ENCODE measurements at places on chromosomes 5 and 9.

GRCh38 chr9:73050887-73051550 is 98.2 kb upstream of the ALDH1A1 start:
- no peak for DNase-seq

GRCh38 chr5:73823508-73823925 is 197.5 kb downstream of the ARHGEF28 start:
- no peak for DNase-seq

GRCh38 chr5:58382131-58382534 is 77.8 kb downstream of the PLK2 start:
- DNase-seq: no peak

DNA sequence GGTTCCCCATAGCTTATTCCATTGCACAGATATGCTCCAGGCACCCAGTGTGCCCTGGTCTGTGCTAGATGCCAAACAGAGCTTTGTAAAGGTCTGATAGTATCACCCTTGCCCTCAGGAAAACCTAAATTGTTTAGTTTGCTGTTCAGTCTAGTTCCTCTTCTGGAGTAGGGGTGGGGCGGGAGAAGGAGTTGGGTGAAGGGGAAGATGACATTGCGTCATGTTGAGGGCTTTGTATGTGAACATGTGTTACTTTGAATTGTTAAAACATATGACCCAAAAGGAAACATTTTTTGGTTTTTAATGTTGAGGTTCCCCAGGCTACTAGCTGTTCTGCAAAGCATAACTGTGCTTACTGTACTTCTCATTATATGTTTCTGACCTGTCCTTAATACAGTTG is 40.6 kb downstream of the HACD4 start:
- no peak for DNase-seq

DNA sequence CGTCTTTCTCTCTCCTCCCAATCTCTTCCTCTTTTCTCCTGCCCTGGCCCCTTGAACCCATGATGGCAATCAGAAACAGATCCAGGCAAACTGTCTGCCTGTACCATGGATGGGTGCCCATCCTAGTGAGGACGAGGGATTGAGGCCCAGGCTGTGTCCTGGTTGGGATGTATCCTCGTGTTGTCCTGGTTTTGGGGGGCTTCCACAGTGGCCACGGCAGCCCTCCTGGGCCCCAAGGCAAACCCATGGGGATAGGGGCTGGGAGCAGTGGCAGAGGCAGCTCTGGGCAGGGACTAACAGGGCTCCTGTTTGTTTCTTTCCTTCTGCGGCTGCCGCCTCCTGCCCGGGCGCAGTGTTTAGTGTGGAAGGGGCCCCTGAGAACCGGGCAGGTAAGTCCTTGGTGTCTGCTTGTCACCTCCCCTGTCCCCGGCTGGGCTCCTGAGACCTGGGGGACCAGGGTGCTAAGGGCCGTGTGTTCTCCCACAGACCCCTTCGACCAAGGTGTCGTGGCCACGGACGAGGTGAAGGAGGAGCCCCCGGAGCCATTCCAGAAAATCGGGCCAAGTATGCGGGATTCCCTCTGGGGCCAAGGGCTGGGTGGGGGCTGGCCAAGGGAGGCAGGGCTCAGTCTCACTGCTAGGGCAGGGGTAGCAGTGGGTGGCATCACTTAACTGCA is 70.0 kb downstream of the AMBP start:
- DNase-seq: no peak

- DNase-seq: no peak
Observed at GRCh38 chr9:32571969-32572899, 725 bp downstream of the NDUFB6 start.

- no peak for DNase-seq
Observed at GRCh38 chr5:45491368-45491767, 204.8 kb downstream of the HCN1 start.

DNA sequence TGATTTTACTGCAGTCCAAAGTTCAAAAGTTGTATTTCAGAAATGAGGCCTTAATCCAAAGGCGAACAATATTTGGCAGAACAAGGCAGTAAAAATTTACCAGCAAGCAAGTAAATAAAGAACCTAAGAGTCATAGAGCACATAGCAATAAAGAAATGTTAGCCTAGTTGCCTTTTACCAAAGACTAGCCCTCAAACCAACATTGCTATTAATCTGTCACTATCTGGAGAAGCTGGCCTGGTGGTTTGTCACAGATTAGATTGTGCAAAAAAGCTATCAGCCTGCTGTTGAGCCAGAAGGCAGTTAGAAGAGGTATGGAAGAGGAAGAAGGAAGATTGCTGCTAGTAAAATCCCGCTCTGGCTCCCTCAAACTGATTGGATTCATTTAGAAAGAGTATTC is 304.7 kb upstream of the KLF4 start:
- DNase-seq: no peak

DNA sequence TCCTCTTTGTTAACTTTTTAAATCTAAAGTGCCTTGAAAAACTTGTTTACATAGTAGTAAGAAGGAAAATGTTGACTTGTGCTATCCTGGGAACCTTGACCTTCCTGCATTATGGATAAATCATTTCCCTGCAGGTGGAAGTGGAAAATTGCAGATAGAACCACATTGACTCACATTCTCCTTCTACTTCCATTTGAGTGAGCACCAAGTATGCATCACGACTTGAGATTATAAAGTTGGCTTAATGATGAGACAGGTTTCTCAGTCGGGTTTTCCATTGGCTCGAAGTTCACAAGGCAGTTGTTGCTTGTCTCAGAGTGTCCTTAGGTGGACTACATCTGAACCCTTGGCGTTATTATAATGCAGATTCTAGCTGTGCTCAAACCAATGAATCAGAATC is 39.9 kb downstream of the DOCK8 start:
- no peak for DNase-seq

DNA sequence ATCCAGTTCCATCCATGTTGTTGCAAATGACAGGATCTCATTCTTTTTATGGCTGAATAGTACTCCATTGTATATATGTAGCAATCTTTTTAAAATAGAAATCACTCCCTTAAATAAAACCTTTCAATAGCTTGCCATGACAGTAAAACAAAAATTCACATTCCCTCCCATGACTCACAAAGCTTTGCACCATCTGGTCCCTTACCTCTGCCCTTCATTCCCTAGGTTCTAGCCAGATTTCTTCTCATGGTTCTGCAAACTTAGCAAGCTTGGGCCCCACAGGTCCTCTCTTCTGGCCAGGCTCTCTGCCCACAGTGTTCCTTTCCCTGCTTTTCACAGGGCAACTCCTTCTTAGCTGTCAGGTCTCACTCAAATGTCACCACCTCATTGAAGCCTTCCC is 4.3 kb upstream of the SPOCK1 start:
- no peak for DNase-seq

DNA sequence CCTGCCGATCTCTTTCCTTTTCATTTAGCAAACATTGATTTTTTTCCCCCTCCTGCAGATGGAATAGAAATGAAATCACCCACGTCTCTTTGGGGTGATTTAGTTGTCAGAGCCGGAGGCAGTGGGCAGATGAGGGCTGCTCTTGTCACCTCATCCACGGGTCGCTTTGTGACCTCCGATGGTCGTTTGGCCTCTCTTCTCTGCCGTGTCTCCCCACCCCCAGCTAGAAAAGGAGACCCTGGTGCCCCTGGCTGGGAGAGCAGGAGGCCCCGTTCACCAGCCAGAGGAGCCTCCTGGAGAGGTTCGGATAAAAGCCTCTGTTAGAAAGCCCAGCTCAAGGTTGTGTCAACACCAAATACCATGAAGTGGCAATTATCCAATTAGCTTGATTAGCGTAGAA is 21.6 kb upstream of the RXRA start:
- no peak for DNase-seq

DNA sequence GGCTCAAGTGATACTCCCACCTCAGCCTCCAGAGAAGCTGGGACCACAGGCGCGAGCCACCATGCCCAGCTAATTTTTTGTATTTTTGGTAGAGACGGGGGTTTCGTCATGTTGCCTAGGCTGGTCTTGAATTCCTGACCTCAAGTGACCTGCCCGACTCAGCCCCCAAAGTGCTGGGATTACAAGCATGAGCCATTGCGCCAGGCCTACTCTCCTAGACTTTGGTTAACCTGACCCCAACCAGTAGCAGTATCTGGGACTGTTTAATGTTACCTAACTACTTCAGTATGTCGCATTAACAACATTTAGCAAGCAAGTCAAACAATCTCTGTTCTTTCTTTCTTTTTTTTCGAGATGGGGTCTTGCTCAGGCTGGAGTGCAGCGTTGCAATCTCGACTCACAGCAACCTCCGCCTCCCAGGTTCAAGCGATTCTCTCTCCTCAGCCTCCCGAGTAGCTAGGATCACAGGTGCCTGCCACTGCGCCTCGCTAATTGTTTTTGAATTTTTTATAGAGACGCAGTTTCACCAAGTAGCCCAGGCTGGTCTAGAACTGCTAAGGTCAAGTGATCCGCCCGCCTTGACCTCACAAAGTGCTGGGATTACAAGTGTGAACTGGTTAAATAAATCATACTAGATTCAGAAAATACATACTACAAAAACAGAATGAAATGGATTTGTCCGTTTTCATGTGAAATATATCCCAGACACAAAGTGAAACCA is 2.0 kb downstream of the AK3 start:
- DNase-seq: no peak

- no peak for DNase-seq
Observed at GRCh38 chr5:174825587-174825986, 101.2 kb downstream of the MSX2 start.

DNA sequence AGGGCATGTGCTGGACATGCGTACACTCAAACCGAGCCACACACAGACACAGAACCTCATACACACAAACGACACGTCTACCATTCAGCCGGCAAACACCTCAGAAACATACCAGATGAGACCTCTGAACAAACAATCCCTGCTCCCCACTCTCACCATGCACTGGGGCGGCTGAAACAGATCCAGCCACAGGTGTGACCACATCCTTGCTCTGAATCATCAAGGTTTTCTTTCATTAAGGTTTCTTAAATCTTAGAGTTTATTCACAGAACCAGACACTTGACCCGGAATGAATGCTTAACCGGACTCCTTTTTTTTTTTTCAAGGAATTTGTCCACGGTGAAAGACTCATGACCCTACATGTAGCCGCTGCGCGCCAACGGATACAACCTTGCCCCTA is 26.2 kb downstream of the TERT start:
- no peak for DNase-seq

GRCh38 chr9:134872482-134873231 is 8.0 kb upstream of the FCN2 start:
- no peak for DNase-seq

DNA sequence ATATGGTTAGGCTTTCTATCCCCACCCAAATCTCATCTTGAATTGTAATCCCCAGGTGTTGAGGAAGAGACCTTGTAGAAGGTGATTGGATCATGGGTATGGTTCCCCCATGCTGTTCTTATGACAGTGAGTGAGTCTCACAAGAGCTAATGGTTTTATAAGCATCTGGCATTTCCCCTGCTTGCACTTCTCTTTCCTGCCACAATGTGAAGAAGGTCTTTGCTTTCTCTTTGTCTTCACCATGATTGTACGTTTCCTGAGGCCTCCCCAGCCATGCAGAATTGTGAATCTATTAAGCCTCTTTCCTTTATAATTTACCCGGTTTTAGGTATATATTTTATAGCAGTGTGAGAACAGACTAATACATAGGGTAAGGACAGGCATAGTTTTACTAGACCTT is 334.5 kb downstream of the TLR4 start:
- DNase-seq: no peak

- no peak for DNase-seq
Observed at GRCh38 chr9:119961774-119962424, 592.7 kb upstream of the BRINP1 start.

DNA sequence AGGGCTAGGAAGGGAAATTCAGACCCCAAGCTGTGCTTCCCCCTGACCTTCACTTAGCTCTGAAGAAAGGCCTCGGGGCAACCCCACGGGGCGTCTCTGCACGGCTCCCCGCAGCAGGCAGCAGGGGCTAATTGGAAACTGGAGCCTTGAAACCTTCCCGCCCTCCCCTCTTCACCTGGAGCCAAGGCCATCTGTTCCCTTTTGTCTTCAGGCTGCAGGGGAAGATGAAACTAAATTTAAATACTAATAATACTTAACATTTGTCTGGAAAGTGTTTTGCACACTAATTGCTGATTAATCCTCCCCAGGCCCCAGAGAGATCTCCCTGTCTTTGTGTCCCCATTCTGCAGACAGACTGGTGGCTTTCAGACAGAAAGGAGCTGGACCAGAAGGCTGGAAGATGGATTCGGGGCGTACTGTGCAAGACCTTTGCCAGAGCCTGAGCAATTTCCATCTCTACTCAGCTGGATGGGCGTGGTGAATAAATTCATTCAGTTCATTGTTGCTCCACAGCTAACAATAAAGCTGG is 34.1 kb upstream of the CPLX2 start:
- no peak for DNase-seq

GRCh38 chr9:21709464-21710058 is 92.9 kb upstream of the MTAP start:
- peak; percentile 36 for DNase-seq

DNA sequence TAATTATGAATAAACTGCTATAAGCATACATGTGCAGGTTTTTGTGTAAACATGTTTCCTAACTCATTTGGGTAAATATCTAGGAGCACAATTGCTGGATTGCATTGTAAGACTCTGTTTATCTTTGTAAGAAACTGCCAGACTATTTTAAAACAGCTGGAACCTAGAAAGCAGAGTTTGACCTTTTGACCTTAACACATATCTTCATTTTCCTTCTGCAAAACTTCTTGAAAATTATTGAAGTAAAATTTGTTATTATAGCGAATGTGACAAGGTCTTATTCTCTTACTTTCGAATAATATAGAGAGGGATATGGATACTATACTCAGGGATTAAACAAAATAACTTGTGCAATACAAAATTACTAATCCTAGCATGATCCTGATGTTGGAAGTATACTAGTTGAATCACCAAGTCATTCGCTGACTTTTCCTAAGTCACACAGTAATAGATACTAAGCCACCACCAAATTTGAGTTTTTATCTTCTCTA is 3.2 kb upstream of the ANXA1 start:
- DNase-seq: no peak

DNA sequence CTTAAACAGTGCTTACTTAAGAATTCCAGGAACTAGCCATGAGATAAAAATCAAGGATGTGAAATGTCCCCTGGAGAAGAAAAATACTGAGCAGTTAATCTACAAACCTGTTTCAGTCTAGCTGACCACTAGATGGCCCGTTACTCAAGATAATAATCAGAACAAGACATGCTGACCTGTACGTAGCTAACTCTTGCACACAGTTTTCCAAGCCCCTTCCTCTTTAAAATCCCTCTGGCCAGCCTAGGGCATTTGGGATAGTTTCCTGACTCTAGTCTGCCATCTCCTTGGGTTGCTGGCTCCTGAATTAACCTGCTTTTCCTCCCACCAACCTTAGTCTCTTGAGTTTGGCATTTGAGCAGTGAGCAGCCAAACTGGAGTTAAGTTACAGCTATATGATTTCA is 59.2 kb upstream of the TRAF1 start:
- no peak for DNase-seq

GRCh38 chr9:105890046-105890822 is 195.9 kb downstream of the TMEM38B start:
- no peak for DNase-seq

DNA sequence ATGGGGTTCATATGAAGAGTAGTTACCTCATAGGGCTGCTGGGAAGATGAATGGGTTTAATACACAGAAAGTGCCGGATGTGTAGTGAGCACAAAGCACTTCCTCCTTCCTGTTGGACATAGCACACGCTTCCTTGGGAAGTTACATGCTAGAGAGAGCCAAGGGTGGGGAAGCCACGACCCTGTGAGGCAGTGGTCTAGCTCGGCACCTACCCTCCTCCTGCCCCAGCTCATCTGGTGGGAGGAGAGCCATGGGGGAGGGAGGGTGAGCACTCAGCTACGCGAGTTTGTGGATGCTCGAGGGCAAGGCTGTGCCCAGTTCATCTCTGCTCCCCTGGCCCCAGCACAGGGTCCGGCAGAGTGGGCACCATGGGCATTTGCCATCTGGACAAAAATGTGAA is 43.6 kb upstream of the NEK6 start:
- DNase-seq: no peak

Data from activated CD8-positive, alpha-beta memory T cell treated with anti-CD3 and anti-CD28 coated beads for 48 hours (primary cell).